NB4 (cell line): ENCODE measurements at places on chromosomes 4 and X.

DNA sequence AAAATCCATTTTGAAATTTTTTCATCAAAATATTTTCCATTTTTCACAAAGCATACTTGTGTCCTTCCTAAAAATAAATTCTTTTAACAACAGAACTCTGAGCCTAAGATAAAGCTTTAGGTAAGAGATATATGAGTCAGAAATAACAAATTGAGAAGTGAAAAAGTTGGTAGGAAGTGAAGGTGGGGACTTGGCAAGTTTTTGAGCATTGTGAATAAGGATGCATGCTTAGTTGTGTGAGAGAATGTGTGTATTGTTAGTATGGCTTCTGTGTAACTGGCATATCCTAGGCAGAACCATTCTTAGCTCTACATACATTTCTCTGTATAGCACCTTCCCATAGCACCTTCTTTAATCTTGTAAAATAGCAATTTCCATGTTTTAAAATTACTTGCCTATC is 6.8 kb downstream of the ASB5 start:
- DNase-seq = no peak

DNA sequence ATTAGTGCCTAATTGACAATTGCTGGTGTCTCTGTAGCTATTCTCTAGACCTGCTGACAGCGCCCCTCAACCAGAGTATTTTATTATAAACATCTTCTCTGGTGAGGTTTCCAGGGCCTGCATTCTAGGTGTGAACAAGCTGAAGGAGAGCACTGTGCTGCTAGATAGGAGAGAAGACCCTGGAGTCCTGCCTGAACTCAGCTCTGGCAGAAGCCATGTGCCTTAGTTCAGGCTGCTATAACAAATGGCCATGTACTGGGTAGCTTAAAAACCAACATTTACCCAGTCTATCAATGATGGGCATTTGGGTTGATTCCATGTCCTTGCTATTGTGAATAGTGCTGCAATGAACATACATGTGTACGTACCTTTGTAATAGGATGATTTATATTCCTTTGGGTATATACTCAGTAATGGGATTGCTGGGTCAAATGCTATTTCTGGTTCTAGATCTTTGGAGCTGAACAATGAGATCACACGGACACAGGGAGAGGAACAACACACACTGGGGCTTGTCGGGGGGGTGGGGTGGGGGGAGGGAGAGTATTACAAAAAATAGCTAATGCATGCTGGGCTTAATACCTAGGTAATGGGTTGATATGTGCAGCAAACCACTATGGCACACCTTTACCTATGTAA is 185.5 kb upstream of the CPEB2 start:
- no peak for DNase-seq

DNA sequence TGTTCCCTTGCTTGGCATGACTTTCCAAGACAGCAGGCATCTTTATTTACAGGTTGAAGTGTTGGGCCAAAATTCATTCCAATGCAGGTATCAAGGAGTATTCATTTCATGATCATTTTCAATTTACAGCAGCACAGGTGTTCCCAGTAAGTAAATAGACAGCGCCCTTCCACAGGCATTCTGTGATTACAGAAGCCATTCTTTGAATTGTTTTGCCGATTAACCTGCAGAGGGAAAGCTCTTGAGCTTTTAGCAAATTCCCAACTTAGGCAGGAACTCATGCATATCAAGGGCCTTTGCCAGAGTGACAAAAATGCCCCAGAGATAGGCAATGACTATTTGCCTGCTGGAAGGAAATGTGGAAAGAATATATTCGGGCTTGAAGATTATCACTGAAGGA is 6.8 kb downstream of the TXK start:
- no peak for DNase-seq

DNA sequence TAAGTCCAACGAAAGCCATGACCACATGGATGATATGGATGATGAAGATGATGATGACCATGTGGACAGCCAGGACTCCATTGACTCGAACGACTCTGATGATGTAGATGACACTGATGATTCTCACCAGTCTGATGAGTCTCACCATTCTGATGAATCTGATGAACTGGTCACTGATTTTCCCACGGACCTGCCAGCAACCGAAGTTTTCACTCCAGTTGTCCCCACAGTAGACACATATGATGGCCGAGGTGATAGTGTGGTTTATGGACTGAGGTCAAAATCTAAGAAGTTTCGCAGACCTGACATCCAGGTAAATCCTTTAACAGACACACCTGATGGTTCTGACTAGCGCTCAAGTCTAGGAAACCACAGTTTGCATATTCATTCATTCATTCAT is 6.0 kb downstream of the SPP1 start:
- DNase-seq = no peak

DNA sequence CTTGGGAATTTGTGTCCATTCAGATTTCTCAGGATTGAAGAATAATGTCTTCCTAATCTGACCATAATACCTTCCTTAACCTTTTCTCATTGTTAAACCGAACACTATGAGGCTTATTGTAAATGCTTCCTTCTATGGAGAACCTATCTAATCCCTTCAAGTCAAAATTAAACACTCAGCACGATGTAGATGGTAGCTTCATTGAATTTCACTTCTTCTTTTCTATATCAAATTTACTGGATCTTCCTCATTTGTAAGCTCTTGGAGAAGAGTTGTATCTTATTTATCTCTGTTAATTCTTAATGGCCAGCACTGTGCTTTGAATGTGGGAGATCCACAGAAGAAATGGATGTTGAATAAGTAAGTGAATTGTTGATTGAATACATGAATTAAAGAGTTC is 109.0 kb upstream of the RAPGEF2 start:
- no peak for DNase-seq

GRCh38 chr4:150462743-150463142 is 119.2 kb upstream of the MAB21L2 start:
- no peak for DNase-seq

DNA sequence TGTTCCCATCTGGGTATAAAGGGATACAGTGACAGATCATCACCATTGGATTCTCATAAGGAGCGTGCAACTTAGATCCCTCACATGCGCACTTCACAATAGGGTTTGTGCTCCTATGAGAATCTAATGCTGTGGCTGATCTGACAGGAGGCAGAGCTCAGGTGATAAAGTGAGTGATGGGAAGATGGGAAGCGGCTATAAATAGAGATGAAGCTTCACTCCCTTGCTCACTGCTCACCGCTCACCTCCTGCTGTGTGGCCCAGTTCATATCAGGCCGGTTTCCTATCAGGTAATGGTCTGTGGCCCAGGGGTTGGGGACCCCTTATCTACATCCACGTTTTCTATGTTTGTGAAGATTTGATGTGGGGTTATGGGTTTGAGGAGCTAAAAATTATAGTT is 43.7 kb downstream of the FAT4 start:
- DNase-seq = no peak

DNA sequence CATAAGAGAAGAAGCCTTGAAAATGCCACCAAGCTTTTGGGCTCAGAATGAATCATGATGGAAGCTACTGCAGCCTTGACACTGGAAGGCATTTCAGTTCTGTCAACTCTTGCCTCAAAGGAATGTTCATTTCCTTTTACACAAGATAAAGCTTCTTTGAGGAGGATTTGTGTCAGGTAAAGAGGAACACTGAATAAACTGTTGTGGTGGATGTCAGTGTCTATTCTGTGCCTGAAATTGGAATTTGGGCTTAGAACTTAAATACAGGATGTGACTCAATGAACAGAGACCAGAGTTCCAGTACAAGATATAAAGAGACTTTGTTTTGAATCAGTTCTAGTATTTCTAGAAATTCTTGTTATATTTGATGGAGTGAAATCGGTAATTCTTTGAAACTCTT is 313.2 kb downstream of the PACRGL start:
- no peak for DNase-seq

DNA sequence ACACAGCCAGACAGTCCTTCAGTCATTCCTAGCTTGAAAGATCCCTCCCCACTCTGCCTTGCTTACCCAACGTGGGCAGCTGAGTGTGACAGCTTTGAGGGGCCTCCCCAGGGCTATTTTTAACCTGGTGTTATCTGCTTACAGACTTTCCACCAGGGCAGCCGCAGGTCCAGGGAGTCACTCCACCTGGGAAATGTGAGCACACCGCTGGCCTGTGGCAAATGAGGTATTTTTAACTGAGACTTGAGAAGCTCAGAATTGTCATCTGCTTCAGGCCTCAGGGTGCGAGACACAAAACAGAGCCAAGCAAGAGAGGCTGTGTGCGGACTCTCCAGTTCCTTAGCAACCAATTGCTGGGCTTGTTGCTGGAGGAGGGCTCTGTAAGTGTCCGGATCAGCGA is 13.0 kb downstream of the CORIN start:
- no peak for DNase-seq

DNA sequence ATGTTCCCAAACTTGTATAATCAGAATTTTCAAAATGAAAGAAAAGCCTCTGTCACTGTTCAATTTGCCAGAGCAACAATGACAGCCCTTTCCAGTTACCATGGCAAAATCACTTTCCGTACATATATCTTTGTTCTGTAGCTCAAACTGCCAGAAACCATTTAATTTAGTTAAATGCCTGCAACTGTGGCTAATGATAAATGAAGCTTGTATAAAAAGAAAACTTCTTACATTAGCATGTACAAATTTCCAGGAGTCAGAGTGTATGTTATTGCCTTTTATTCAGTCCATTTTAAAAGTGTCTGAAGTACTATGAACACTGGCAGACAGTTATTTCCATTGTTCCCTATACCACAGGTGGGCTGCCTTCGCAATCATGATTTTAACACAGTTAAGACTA is 30.3 kb downstream of the ARAP2 start:
- DNase-seq = no peak

- DNase-seq = no peak
These were observed 8.9 kb upstream of the CCNG2 start for GRCh38 chr4:77148078-77148477.

- DNase-seq = peak; percentile 10
These were observed 126.8 kb downstream of the NFKB1 start for GRCh38 chr4:102627831-102628523.

- DNase-seq = no peak
These were observed 1.6 kb upstream of the SH3RF1 start for GRCh38 chr4:169272265-169272886.

DNA sequence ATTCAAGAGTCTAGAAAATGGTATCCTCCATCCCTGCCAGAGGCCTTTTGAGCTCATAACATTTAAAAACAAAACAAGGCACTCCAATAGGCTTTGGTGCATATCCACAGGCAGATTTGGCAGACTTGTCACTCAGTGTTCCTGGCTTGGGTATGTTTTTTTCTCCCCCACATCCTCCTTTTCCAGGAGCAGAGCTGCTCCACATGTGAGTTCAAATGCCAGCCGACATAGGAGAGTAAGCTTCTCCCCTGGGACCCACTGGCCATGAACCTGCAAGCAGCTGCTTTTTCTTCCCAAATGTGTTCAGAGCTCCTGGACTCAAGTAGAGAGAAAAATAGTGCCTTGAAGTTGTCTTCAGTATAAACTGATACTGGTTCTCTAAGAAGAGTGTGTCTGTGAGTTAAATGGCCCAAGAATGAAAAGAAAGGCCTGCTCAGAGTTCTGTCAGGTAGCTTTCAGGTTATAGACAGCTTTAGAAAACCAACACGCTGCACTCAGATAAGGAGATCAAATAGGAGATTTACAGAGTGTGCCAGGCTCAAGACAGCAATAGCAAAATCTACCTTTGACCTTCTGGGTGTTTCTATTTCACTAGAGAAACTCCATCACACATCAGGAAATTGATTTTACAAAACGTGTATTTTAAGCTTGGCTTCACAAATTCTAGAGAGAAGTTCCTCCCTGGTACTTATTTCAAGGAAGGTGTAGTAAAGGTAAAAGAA is 162.5 kb upstream of the GALNT7 start:
- DNase-seq = no peak

GRCh38 chrX:44874420-44875184 is 1.6 kb downstream of the KDM6A start:
- DNase-seq = peak; percentile 53

- no peak for DNase-seq
These were observed 106.4 kb downstream of the SCD5 start for GRCh38 chr4:82692101-82692780.

DNA sequence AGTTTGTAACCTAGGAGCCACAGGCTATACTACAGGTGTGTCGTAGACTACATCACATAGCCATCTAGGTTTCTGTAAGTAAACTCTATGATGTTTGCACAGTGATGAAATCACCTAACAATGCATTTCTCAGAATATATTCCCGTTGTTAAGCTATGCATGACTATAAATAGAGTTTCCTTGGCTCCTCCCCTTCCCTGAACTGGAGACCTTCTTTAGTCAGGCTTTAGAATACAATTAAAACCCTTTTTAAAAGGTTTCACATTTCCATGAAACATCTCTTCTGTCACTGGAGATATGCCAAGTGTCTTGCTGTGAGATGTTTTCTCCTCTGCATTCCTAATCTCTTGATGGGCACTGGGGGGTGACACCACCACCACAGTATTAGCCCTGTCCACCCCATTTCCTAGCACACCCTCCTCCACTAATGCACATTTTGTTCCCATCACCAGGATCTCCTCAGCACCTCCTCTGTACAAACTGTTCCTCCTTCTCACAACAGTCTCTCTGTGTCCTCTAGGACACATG is 334.6 kb upstream of the CPEB2 start:
- no peak for DNase-seq

- DNase-seq = no peak
These were observed 32.6 kb upstream of the NAA11 start for GRCh38 chr4:79358438-79358837.

DNA sequence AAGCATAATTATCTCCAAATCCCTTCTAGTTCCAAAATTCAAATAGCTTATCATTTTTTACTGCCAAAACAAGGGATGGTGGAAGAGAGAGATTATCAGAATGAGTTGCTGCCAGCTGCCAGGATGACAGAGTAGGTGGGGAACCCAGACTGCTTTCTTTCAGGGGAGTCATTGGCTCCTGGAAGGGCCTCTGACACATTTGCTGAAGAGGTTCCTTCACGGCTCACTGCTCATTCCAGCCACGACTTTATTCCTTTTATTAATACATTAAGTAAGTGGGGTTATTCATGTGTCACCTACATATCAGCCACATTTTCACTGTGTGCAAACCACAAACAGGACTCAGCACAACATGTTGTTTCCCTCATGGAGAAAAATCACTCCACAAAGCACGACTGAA is 12.7 kb upstream of the SMIM43 start:
- DNase-seq = no peak

DNA sequence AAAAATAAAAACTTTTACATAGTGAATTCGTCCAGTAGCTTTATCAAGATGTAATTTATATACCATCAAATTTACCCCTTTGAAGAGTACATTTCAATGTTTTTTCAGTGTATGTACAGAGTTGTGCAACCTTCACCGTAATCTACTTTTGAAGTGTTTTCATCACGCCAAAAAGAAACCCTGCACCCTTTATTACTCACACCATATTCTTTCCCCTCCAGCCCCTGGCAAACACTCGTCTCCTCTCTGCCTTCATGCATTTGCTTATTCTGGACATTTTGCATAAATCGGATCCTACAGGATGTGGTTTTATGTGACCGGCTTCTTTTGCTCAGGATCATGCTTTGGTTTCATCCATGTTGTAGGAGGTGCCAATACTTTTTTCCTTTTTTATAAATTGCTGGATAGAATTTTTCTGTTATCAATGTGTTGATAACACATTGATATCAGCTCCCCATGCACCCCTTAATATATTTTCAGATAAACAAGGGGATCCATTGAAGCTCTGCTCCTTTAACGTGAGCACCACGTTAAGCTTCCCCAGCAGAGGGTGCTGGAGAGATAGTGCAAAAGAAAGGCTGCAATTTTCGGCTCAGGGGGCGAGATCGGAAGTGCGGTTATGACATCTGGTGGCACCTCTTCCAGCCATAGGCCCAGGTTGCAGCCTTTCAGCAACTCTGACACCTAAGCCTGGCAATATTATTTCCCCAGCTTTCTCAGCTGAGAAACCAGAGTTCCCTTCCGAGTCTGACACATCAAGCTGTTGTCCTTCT is 100.1 kb upstream of the VCX3B start:
- peak; percentile 58 for DNase-seq
